ENCODE measurements at places on chromosomes 11 and 22.
A peak's percentile ranks its signal among the peaks of the same experiment; 100 is the strongest.

- no peak for DNase-seq
Observed at GRCh38 chr11:87970762-87971161, 204.5 kb downstream of the RAB38 start.

DNA sequence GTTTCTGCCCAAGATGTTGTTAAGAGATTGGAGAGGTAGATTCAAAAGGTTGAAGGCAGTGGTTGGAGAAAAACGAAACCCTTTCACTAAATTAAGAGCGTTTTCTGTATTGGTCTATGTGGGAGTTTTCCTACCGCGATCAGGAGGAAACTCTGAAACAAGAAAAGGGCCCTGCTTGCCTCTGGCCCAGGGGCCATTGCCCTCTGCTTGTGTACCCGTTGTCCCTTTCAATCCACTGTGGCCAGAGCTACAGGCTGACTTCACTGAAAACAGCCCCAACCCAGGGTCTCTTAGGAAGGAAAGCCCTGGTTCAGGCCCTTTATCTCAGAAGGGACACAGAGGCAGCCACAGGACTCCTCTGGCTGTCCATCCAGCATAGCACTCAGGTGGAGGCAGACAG lies 99.1 kb downstream of the CSNK2A3 start:
- DNase-seq: no peak

GRCh38 chr11:33347490-33348125 lies 90.4 kb downstream of the HIPK3 start:
- DNase-seq: no peak

- DNase-seq: peak; percentile 25
Observed at GRCh38 chr11:128568166-128568778, 19.1 kb downstream of the ETS1 start.

GRCh38 chr22:48152164-48152775 lies 1389.8 kb downstream of the TBC1D22A start:
- DNase-seq: no peak
